ENCODE measurements at places on chromosomes 13 and 19. TPM values are rescaled to one million over a fixed set of nuclear protein-coding genes. Genes with fewer than 3 reads are reported as not detected.

Gene ZNF69
- polyA plus RNA-seq = 22.5 TPM

Gene SOX21
- polyA plus RNA-seq = 0.58 TPM

Gene ZNF599
- 14.2 TPM for polyA plus RNA-seq

Gene TMEM59L
- 41.5 TPM for polyA plus RNA-seq

Gene B3GNT3
- 0.12 TPM for polyA plus RNA-seq

Gene FXYD3
- polyA plus RNA-seq = 21.9 TPM

Gene SLC46A3
- polyA plus RNA-seq = 1.7 TPM

Gene STXBP2
- 38.5 TPM for polyA plus RNA-seq

Gene HRC
- 16.4 TPM for polyA plus RNA-seq

Gene PLIN5
- 1.9 TPM for polyA plus RNA-seq

Gene SLC6A16
- 4.1 TPM for polyA plus RNA-seq

Gene ZNF155
- polyA plus RNA-seq = 20.6 TPM

Gene B9D2
- 8.6 TPM for polyA plus RNA-seq

Gene TLE6
- polyA plus RNA-seq = 10.6 TPM

Gene PSG6
- polyA plus RNA-seq = not detected

Gene KISS1R
- 0.11 TPM for polyA plus RNA-seq

Gene CABP5
- polyA plus RNA-seq = not detected

Gene CCNA1
- 1.7 TPM for polyA plus RNA-seq

Gene ZNF846
- 46.2 TPM for polyA plus RNA-seq

Gene PSG2
- 0.27 TPM for polyA plus RNA-seq

Gene PSG1
- not detected for polyA plus RNA-seq

Gene ZNF66
- 6.9 TPM for polyA plus RNA-seq

Gene MED25
- polyA plus RNA-seq = 55.1 TPM

Gene KHSRP
- polyA plus RNA-seq = 307 TPM

Gene B3GLCT
- polyA plus RNA-seq = 22.6 TPM

Gene HSD17B14
- 7.0 TPM for polyA plus RNA-seq

Gene COL4A2
- polyA plus RNA-seq = 384 TPM

Gene FGF21
- not detected for polyA plus RNA-seq

Gene MBD3L3
- polyA plus RNA-seq = not detected

Gene METTL21C
- not detected for polyA plus RNA-seq

Gene RNF126
- polyA plus RNA-seq = 20.3 TPM

Gene CGB5
- polyA plus RNA-seq = not detected

Gene CRLF1
- 226 TPM for polyA plus RNA-seq

Gene TMEM145
- polyA plus RNA-seq = 1.1 TPM

Gene ZIC5
- not detected for polyA plus RNA-seq

Gene IQCN
- 5.1 TPM for polyA plus RNA-seq

Gene NKPD1
- polyA plus RNA-seq = 0.24 TPM

Gene ZNF93
- polyA plus RNA-seq = 18.7 TPM

Gene KASH5
- polyA plus RNA-seq = not detected

All from left lung (tissue), 14 donors.